ENCODE measurements at places on chromosomes 11 and 22.
A peak's percentile ranks its signal among the peaks of the same experiment; 100 is the strongest.

DNA sequence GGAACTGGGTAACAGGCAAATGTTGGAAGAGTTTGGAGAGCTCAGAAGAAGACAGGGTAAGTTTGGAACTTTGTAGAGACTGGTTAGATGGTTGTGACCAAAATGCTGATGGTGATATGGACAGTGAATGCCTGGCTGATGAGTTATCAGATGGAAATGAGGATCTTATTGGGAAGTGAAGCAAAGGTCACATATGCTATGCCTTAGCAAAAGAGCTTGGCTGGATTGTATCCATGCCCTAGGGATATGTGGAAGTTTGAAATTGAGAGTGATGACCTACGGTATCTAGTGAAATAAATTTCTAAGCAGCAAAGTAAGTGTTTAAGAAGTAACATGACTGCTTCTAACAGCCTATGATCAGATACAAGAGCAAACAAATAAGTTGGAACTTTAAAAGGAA, 17.8 kb downstream of the BBOX1 start:
- DNase-seq = no peak

DNA sequence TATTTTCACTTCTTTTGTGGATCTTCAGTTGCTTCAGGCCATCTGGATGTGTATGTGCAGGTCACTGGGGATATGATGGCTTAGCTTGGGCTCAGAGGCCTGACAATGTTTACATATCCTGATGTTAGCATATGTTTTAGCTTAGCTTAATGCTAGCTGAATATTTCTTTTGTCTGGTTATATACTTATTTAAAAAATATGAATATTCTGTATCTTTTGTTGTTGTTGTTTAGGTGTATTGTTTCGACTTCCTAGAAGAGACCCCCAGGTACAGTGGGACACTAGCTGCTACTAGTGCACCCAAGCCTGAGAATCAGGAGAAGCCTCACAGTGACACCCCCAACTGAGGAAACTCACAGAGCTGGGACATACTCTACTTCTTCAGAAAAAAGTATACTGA, at the start of gene KDM4E:
Gene KDM4E, plus strand, starts transcription at position 301 of the 400 bp plus-strand sequence. CDS start 300 bp downstream, outside the sequence.
- no peak for DNase-seq

- DNase-seq = no peak
Observed at GRCh38 chr11:131465746-131466145, 95.3 kb downstream of the NTM start.

GRCh38 chr22:44440224-44441160, 57.5 kb downstream of the RTL6 start:
- DNase-seq = no peak

DNA sequence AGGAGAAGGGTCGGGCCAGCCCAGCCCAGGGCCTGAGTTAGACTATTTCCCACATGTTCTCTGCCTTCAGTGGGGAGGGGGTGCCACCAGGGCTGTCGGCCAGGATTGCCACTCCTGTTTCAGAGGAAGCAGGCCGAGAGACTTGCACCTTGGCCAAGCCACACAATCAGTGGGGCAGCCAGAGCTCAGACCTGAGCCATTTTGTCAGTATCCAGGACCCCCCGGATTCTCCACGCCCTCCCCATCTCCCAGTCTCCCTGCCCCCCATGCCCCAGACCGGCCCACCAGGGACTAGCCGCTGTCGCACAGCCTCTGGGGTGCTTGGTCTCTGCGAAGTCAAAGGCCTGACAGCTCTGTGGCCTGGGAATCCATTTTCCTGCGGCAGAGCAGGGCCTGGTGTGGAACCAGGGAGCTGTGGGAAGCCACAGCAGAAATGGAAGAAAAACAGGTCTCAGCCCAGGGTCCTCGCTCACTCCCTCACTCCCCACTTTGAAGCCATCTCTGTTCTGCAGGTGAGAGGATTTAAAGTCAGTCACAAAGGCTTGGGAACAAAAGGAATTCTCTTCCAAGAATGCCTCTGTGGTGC, 25.5 kb upstream of the MGAT3 start:
- no peak for DNase-seq

GRCh38 chr22:27300536-27301285, 500.8 kb downstream of the MN1 start:
- no peak for DNase-seq

- no peak for DNase-seq
Observed at GRCh38 chr11:17471501-17471900, 5.1 kb downstream of the ABCC8 start.

GRCh38 chr11:118175993-118176777, at the start of gene SCN2B:
Gene SCN2B (minus strand): TSS chr11:118176639. CDS start chr11:118176431, 208 bp downstream.
- no peak for DNase-seq

- DNase-seq = no peak
Observed at GRCh38 chr22:50274311-50274710, 4.1 kb upstream of the MAPK11 start.

DNA sequence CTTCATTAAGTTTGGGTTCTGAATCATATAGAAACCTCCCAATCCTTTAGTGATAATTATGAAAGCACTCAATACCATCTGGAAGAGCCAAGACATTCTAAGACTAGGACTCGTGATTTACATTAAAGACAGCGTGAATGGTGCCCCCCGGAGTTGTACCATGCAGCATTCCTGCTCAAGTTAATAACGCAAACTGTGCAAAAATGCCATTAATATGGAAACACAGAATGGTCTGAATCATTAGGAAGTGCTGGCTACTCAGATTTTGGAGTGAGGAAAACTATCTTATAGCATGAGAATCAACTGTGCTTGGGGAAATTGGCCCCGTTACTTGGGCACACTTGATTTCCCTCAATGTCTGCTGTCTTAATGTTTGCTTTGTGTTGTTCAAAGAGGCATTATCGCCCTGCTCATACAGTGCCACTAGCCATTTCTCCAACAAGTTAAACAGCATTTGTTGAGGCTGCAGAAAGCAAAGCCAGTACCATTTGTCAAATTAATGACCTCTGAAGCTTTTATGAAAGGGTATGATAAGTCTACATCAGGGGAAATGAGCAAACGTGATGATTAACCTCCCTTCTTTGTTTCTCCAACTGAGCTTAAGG, 18.5 kb upstream of the TPH1 start:
- no peak for DNase-seq

DNA sequence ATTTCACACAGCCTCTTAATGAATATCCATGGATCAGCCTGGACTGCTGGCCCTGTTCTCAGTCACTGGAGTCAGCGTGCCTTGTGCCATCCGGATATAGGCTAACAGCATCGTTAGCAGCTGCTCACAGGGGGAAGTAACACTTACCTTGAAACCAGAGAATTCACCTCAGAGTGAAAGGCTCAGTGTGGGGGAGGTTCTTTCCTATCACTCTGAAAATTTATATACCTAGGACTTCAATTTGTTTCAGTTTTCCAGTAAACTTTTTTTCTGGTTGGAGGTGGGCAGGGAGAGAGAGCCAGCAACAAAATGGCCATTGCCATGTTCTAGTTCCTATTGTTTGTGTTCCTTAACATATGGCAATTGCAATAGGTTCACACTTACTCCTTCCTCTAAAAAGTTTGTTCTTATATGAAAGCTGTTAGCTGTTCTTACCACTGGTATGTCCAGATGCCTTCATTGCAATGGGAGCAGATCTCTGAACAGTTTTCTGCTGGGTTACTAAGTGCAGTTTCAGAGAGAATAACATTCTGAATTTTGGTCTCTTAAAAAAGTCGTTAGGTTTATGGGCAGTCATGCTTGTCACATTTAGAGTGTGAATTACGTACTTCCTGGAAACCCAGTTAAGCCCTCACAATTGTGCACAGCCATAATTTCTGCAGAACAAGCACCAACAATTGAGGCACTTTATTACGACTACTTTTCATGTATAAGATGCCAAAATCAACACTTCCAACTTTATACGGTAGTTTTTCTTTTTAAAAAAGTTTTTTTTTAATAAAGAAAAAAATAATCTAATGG, 247.6 kb downstream of the CADM1 start:
- DNase-seq = no peak

GRCh38 chr11:61418136-61418535, 11.6 kb downstream of the CPSF7 start:
- DNase-seq = no peak

GRCh38 chr22:25827415-25827814, 85.4 kb downstream of the MYO18B start:
- no peak for DNase-seq

DNA sequence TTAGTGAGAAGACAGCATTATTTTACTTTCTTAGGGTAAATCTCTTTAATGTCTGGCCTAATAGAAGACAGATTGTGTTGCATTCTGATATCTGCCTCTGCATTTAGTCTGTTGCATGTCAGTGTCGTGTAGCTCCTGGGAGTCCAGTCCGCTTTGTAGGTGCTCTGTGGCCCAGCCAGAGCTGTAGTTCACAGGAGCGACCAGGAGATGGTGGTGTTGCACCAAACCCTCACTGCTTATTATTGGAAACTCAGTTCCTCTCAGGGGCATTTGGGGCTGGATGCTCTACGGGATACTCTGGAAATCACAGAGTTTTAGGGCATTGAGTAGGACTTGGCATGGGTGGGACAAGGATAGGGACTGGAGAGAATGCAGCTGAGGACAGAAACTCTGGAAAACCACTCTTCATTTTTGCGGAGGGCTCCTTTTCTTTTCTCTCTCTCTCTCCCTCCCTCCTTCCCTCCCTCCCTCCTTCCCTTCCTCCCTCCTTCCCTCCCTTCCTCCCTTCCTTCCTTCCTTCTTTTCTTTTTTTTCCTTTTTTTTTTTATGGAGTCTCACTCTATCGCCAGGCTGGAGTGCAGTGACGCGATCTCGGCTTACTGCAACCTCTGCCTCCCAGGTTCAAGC, 21.7 kb downstream of the MIAT start:
- no peak for DNase-seq

DNA sequence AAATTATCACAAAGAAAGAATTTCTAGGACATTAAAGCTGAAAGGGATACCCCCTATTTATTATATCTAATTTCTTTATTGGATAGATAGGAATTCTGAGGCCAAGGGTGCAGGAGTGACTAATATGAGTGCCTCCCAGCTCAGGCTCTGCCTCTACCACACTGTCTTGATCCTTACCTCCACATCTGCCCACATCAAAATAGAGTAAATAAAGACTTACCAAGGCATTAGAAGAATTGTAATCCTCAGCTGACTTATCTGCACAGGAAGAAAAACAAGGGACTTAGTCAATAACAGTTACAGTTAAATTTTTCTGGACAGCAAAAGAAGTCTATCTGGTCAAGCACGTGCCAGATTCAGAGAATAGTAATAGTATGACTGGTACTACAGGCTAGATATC, 72.6 kb upstream of the GDPD4 start:
- peak; percentile 50 for DNase-seq

DNA sequence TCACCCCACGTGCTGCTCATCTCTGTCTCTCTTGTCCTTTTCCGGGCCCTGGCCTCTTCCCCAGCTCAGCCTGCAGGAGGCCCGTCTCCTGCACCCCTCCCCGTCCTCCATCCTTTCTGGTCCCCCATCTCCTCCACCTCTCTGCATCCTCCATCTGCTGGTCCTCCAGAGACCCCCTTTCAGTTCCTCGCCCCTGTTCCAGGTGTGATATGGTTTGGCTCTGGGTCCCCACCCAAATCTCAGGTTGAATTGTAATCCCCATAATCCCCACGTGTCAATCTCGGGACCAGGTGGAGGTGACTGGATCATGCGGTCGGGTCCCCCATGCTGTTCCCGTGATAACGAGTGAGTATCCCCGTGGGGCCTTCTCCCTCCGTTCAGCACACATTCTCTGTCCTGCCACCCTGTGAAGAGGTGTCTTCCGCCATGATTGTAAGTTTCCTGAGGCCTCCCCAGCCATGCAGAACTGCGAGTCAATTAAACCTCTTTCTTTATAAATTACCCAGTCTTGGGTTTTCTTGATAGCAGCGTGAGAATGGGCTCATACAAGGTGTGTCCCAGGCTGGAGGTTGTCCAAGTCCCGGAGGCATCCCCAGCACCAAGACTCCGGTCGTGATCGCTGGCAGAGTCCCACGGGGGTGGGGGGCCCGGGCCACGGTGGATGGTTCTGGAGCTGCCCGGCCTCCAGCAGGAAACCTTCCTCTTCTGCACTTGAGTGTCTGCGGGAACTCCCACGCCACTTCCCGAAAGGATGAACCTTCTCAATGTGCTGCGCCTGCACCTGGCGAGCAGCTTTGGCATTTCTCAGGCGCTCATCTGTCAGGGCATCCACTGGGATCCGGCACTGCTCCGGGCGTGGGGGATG, 29.0 kb upstream of the TOLLIP start:
- no peak for DNase-seq

DNA sequence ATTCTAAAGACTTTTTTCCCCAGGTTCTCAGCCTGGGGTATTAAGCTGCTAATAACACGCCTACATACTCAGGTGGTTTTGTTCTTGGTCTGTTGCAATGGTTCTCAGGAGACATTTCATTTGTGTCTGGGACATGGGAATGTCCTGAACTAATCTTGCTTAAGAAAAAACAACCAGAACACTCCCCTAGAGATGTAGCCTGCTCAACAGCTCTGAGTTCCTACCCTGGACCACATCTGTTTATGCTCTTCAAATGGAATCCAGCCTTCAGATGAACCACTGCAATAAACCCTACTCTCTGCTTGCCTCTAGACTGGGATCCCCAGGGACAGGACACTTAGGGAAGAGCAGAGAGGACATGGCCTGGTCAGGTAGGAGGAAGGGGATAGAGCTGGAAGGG, 29.9 kb downstream of the RELT start:
- no peak for DNase-seq
